ENCODE measurements at places on chromosomes 7 and 10. TPM values are rescaled to one million over a fixed set of nuclear protein-coding genes. Genes with fewer than 3 reads are reported as not detected.

ELN gene
- 161 TPM for polyA plus RNA-seq

KIAA1549 gene
- 9.9 TPM for polyA plus RNA-seq

TACC2 gene
- 117 TPM for polyA plus RNA-seq

- DNase-seq = no peak
These were observed 467.9 kb upstream of the PODXL start for GRCh38 chr7:132024290-132024689.

DNA sequence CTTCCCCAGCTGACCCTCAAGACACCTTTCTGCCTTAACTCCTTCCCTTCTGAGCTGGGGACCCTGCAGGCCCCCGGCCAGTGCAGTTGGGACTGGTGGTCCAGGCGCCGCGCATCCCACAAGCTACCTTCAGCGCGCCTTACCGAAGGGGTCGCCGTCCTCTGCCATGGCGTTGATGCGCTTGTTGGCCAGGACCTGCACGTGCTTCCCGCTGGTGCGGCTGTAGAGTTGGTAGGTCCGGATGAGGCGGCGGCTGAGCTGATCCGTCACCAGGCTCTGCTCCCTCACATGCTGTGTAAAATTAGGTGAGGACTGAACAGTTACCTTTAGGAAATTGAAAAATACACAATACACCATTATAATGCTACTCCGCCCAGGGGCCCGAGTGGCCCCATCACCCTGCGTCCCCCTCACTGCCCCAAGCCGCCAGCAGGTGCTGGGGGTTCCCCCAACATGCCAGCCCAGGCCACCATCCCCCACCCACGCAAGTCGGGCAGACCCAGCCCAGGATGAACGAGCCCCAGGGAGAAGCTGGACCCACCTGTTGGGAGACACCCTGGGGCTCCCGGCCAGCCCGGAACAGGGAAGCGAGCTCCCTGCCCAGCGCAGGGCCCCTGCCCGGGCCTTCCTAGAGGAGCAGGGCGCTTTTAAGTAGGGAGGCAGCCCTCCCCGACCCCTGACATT is 1.2 kb downstream of the FGF8 start:
- no peak for DNase-seq

HOXA2 gene
- polyA plus RNA-seq = 5.1 TPM

- no peak for DNase-seq
These were observed 191.5 kb downstream of the AHR start for GRCh38 chr7:17489961-17490360.

STOX1 gene
- 5.3 TPM for polyA plus RNA-seq

- no peak for DNase-seq
These were observed 87.0 kb downstream of the LARP4B start for GRCh38 chr10:844552-844951.

- DNase-seq = no peak
These were observed 31.6 kb upstream of the KNDC1 start for GRCh38 chr10:133128126-133129070.

CYCS gene
- polyA plus RNA-seq = 146 TPM
